SHP77 (cell line): ENCODE measurements at places on chromosomes 13 and 19.

DNA sequence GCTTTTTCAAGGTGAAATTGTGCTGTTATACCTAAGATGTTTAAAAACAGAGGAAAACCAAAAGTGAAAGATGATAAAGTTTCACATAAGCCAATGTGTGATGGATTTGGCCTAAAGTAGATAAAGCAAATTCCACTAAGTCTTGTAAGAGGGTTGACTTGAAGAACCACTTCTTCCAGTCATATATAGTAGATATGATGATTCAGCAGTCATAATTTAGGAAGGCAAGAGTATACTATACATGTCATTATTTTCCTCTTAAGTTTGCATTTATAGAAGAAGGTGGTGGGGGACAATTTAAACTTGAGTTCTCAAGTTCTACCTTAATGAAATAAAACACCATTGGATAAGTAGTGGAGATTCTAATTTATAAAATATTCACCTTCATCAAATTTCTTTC, 37.3 kb downstream of the PHF11 start:
- DNase-seq = no peak

DNA sequence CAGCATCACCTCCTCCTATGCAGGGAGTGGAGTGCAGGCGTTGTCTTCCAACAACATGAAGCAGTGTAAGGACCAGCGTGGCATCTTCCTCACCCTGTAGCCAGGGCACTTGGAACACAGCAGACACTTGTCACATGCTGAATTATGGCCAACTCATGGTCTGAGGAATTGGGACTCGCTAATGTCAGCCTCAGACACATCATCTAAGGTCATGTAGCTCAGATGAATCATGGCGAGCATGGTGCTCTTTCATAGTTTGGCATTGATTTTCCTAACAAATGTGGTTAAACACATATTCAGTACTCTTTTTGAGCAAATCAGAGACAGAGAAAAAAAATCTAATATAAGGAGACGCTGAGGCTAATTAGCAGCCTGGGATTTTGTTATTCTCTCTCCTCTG, 99.6 kb upstream of the SGCG start:
- no peak for DNase-seq

DNA sequence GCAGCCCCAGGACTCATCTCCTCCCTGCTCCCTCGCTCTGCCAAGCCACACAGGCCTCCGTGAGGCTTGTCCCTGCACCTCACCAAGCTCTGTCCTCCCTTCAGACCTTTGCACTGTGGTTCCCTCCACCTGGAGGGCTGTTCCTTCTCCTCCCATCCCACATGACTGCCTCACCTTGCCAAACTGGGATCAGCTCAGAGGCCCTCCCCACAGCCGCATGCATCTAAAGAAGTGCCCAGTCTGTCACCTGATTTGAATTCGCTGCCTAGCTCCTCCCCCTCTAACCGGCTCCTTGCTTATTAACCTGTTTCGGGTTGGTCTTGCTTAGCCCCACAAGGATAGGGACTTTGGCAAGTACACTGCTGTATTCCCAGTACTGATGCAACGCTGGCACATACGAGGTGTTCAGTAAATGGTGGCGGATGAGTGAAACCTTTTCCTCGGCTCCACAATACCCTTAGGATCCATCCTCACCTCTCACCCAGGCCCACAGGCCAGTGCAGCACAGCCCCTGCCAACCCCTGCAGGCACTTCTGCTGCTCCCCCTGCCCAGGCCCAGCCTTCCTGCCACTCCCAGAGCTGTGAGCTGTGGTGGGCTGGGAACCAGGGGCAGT, 4.4 kb downstream of the AKT2 start:
- DNase-seq = no peak

DNA sequence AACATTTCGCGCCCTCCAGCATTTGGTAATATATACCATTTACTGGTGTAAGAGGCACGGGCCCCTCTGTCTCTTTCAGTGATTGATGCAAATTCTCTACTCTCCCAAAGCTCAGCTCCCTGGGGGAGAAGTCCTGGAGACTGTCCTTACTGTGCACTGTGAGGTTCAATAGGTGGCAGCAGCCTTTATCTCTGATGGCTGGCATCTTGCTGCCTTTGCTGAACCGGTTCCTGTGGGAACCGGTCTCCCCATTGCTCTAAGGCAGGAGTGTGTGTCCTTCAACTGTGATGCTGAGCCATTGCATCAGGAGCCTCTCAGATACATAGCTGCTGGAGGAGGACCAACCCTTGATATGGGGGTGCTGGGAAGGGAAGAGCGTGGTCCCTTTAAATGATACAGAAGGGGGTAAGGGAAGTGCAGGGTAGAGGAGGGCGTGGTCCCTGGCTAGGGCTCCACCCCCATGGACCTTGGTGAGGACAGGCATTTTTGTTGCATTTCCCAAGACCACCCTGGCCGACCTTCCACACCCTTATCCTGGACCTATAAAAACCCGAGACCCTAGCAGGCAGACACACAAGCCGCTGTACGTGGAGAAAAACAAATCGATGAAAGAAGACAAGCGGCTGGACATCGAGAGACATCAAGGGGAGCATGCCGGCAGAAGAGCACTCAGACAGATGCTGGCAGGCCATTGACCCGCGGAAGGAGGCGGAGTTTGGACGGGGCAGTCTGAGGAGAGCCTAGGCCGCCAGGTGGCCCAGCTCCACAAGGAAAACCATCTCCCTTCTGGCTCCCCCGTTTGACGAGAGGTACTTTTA, 41.1 kb upstream of the GTF3A start:
- peak; percentile 87 for DNase-seq

- DNase-seq = no peak
Observed at GRCh38 chr19:33668968-33669367, 47.2 kb downstream of the CHST8 start.

DNA sequence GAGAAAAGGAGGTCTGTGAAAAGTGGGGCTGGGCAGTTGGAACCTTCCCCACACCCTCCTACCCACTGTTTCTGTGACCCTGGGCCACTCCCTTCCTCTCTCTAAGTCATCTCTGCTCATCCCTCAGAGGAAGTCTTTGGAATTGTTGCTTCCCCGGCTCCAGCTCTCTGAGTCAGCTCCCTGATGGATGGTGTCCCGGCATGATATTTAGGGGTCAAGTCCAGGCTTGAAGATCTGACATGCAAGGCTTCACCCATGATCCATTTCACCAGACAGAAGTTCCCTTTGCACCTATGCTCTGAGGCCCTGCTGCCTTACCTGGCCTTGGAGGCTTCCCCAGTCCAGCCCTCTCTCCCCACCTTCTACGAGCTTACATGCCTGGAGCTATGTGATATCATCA, 13.3 kb downstream of the EXOC3L2 start:
- no peak for DNase-seq

DNA sequence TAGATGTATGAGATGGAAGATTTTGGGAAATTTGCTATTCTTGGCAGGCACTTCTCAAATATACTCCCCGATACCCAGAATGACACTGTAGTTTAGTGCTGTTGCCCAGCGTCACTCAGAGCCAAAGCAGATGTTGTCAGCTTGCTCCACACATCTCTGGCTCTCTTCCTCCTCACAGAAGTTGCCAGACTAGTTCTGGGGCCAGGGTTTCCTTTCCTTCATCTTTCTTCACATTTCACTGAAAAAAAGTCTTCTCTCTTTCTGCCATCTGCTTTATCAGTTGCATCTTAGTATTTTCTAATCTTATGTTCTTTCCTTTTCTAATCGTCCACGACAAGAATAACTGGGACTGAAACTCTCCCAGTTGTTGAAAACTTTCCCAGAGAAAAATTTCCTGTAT, 251.4 kb downstream of the RGCC start:
- no peak for DNase-seq
